ENCODE measurements at places on chromosomes 4 and X.
A peak's percentile ranks its signal among the peaks of the same experiment; 100 is the strongest.

GRCh38 chrX:86195343-86195742 lies 47.1 kb downstream of the DACH2 start:
- DNase-seq, result no peak

DNA sequence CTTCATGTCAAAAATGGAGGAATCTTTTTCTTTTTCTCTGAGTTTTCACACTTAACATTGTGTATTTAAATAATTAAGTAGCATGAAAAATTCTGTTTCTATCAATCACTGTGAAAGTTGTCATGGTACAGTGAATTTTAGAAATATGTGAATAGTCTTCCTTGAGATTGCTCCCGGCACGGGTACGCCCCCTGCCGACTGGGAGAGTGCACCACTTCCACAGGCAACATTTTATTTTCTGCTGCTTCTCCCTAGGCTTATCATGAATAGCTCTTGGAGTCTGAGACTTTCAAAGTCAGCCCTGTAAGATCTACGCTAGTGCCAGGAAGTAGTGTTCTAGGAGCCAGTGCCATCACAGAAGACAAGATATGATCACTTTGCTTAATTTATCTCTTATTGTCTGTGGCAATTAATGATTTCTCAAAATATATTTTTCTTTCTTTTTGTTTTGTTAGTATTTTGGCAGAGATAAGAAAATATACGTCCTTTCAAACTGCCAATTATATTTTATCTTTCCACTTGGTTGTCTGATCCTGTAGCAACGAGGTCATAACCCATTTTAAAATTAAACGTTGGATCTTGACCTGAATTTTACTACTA lies 763.8 kb upstream of the AADAT start:
- DNase-seq, result peak; percentile 71

- no peak for DNase-seq
These were observed 23.6 kb upstream of the SPON2 start for GRCh38 chr4:1195891-1196401.

DNA sequence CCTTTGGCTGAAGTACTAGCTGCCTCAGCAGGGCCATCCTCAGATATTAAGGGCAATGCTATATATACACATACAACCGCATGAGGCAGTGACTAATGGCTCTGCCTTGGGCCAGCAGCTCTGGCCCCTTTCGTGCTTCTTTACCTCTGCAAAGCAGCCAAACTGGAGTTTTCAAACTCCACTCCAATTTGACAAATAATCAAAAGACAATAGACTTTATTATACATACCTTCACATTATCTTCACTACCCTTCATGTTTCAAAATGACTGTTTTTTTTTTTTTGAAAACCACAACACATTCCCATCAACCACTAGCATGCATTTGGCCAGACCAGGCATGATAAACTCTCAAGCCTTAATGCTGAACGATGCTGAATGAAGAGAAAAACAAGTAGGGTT lies 187.7 kb downstream of the ENOX2 start:
- no peak for DNase-seq

- DNase-seq, result peak; percentile 91
These were observed 138.7 kb downstream of the INPP4B start for GRCh38 chr4:142707401-142707800.

- DNase-seq, result no peak
These were observed 1311.6 kb downstream of the RAPGEF2 start for GRCh38 chr4:160414496-160414895.

DNA sequence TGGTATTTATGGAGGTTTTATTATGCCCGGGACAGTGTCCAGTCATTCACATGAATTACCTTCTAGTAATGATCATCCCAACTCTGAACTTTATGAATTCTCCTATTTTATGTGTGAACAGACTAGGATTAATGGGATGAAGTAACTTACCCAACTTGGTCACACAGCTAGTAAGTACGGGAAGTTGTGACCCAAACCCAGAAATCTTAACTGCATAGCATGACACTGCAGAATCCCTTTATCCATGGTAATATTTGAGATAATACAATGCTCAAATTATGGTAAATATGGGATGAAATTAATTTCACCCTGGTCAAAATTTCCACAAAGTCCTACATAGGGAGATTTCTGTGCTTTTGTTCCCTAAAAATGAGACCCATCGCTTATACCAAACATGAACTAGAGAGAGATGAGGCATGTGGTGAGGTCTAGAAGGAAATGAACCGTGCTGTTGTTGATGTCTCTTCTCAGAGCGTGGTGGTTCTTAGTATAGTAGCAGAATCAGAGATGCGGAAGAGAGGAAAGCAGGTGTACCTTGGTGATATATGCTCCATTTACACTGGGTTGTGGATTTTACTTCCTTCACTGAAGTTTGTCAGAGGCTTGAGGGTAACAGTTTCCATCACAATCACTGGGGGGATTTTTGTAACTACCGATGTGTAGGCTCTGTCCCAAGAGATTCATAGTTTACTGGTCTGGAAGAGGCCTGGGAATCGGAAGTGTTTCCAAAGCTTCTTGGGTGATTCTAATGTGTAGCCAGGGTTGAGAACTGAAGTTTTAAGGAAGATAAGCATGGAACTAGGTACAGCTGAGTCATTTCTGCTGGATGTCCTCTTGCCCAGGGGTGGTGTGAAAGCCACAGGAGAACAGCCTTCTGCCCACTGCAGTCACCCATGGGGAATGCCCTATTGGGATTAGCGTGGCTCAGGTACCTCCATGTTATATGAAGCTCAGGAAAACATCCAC lies 30.2 kb upstream of the FAM9C start:
- no peak for DNase-seq

DNA sequence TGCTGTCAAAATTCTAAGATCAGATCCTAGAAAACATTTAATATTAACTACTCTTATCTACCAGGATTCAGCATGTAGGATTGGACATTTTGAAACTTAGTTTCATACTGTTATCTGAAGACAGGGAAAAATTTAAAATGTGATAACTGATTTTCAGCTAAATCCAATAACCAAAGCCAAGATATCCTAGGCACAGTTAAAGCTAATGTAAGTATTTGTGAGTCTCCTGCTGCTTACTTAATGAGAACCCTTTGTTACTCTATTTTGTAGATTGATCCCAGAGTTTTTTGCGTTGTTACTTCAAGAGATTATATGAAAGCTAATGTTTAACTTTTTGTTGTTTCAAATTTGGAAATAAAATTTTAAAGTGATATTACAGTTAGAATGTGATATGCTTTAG lies 2.0 kb downstream of the CPE start:
- DNase-seq, result no peak

DNA sequence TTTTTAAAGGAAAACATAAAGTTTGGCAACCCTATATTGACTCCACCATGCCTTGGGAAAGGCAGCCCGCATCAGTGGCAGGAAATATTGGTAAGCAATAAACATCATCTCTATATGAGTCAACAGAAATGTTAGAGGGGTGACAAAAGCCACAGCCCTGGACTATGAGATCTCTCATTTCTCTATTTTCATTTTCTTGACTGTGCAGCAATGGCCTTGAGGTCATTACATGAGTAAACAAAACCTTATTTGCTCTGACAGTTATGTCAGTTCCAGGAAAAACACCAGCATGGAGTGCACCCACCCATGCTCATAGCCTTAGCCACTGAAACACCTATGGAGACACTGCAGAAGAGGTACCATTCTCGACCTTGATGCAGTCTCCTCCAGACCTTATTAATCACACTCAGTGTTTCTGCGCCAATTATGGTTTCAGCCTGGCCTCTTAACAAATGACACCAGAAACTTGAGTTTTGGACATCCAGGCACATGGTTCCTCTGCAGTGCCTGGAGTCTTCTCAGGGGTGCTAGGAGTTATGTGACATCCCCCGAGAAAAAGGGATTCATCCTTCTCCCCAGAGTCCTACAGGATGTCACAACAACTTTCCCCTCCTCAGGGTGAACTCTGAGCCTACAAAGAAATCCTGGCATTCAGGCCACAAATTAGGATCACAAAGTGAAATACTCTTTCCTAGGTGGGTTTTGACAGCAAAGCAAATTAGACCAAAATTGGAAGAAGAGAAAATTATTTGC lies 16.0 kb upstream of the HPGD start:
- DNase-seq, result no peak

GRCh38 chr4:176793060-176793605 lies 411 bp upstream of the VEGFC start:
- no peak for DNase-seq

DNA sequence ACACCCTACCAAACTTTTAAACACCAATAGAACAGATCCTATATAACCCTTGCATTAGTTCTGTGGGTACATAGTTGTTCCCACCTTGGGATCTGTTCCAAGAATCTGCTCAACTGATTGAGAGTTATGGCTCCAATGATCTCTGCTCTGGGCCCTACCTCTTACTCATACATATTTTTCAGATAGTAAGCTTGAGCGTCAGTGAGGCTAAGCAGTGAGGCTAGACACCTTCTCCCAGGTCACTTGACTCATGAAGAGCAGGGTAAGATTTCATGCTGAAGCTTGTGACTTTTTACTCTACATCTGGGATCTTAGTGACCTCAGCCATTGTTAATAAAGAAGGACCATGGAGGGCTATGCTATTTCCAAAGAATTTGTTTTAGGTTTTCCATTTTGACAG lies 23.1 kb upstream of the TNIP3 start:
- DNase-seq, result no peak

DNA sequence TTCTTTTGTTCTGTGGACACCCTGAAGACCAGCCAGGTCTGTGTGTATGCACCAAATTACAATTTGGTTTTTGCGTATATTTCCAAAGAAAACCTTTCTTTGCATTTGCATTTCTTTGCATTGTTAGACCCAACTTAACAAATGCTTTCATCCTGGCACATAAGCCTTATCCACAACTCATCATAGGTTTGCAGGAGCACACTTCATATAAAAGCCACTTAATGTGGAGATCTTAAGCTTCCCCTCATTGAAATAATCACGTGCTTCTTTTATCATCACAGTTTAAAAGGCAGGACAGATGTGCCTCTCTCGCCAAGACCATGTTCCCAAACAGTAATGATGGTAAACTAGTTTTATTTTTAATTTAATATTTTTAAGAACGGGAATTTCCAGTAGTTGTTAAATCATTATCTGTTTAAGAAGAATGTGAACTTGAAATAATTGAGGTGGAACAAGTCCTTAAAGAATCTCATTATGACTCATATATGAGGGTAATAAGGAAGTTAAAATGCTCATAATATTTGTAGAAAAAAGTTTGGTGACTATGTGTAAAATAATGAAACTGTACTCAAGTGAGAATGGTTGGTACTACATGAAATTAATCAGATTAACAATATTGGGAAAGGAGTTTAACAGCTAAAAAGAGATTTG lies 65.5 kb downstream of the GLRA3 start:
- no peak for DNase-seq

DNA sequence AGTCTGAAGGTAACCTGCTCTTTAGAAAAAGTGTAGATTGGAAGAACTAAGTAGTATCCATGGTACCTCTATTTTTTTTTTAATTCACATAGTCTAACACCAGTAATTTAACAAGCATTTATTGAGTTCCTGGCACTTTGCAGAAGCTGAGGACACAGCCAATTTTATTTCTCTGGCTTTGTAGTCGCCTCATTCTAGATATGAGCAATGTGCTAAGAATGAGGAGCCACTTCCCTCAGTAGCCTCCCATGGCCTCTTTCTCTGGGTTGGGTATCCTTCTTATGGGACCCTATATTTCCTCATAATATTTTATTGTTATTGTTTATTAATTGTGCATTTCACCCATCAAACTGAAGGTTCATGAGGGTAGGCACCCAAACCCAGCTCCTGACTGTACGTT lies 67.6 kb downstream of the ENPEP start:
- no peak for DNase-seq

- DNase-seq, result no peak
These were observed 24.9 kb downstream of the LHFPL1 start for GRCh38 chrX:112654871-112655270.

DNA sequence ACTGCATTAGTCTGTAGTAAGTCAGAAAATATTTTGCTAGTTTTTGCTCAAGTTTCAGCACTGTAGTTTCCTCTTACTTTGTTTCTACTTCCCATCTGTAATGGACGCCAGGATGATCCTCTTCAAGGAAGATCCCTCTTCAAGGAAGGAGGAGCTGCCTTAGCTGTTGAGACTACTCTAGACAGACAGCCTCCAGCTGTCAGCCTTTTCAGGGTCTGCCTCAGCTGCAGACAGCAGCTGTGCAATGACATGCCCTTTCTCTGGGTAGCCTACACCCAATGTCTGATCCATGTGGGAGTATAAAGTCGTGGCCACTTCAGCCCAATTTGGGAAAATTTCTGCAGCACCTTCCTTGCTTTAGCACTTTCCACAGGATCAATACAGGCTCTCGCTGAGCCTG lies 281.0 kb upstream of the MAOA start:
- DNase-seq, result no peak

DNA sequence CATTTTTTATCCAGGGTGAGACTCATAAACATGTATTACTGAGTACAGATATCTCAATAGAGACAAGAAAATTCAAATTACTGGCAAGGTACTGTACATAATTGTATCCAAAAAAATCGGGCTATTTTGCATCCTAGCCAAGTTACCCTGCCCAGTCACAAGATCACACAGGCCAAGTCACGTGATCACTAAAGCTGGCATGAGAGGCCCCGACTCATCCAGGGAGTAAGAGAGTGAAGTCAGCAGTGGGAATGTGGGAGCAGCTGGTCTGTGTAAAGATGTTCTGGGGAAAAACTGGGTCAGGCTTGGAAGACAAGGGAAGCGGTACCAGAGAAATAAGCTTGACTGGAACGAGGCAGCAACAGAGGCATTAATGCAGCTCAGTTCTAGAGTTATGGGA lies 119.3 kb upstream of the STS start:
- no peak for DNase-seq

Data from KBM-7 (cell line).